Stimulated activated CD4-positive, alpha-beta T cell treated with anti-CD3 and anti-CD28 coated beads, Interleukin-4, amount 100 ng/mL, for 1 hour (primary cell): ENCODE measurements at places on chromosomes 3 and 15.

DNA sequence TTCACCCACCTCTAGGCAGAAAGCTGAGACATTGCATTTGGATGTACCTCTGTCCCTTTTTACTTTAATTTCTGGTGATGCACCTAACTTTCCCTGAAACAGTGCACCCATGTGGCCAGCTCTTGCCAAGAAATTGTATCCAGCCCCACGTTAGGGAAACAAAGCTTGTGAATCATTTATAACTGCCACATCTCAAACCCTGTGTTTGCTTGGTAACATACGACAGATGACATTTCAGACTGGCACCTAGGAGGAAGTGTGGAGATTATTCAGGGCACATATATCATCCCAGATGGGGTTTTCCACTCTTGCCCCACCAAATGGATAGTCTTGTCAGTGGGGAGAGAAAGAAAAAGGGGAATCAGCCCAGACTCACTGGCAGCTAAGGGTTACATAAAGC, 2.1 kb downstream of the CYB561D2 start:
- no peak for DNase-seq

- DNase-seq = no peak
Measured at GRCh38 chr15:78804391-78804792, 6.9 kb downstream of the ADAMTS7 start.

GRCh38 chr3:158961911-158962310, 160.1 kb downstream of the MFSD1 start:
- no peak for DNase-seq

DNA sequence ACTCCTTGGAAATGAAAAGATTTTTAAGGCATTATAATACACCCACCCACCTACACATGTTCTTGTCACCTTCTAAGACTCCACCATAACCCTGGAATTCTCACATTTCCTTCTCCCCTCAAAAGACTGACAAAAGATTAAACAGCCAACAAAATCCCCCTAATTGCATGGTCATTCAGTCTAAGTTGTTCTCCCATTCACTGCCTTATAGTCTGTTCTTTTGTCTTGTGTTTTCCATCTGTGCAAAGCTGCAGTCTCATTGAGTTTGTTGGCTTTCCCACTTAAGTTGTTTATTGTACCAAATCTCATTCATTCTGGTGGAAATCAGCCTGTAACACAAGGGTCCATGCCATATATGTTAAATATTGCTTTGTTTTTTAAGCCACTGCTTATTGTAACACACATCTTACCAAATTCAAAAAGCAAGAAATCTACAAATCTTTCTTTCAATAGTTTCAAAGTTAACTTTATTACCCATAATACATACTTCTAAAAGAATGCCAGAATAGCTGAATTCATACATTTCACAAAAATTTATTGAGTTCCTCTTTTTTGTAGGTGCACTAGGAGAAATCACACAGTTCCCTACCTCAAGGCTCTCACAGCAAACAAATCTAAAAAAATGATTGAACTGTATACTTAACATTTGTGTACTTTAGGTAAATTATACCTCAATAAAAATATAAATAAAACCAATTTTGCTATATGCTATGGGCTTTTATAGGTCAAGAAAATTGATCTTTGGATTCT, 2.4 kb upstream of the RCN2 start:
- DNase-seq = no peak

DNA sequence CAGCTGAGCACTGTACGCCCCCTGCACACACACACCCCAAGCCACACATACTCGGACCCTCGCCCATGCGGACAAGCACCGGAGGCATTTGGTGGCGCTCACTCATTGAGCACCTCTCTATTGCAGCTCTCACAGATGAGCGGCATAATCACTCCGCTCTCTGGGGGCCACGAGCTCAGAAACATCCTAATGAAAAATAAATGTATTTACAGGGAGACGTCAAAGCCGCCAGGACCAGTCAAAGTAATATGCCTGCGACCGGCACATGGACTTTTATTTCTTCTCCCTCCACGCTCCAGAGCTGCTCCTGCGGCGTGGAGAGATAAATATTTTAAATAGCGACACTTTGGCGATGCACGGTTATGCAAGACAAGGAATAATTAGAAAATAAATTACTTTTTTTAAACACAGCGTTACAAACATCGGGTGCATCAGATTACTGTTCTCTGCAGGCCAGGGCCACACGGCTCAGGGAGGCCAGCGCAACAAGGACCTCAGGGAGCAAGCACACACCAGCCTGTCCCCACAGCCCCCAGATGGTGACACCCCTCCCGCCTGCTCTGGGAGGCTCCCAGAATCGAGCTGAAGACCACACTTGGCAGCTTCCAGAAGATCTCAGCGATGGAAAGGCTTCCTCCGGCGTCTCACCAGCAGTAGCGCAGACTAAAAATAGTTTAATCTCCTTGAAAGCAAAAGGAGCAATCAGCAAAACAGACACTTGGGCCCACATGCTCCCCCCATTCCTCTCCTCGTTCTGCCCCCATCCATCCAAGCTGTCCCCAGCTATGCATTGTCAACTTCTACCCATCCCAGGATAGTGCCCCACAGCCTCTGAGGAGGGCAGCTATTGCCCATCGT, 48.0 kb downstream of the CACNA2D2 start:
- DNase-seq = no peak

GRCh38 chr3:129648391-129648790, 41.9 kb upstream of the PLXND1 start:
- DNase-seq = no peak

DNA sequence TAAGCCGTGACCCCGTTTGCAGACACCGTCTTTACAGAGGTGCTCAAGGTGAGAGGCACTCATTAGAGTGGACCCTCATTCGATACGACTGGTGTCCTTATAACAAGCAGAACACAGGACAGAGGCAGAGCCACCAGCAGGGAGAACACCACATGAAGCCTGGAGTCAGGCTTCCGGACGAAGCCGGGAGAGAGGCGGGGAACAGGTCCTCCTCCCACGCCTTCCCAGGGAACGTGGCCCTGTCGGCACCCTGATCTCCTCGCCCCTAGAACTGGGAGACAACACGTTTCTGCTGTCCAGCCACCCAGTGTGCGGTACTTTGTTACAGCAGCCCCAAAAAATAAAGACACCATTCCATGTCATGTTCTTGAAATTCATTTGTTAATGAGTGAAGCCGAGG, 33.6 kb downstream of the ZDHHC19 start:
- no peak for DNase-seq

DNA sequence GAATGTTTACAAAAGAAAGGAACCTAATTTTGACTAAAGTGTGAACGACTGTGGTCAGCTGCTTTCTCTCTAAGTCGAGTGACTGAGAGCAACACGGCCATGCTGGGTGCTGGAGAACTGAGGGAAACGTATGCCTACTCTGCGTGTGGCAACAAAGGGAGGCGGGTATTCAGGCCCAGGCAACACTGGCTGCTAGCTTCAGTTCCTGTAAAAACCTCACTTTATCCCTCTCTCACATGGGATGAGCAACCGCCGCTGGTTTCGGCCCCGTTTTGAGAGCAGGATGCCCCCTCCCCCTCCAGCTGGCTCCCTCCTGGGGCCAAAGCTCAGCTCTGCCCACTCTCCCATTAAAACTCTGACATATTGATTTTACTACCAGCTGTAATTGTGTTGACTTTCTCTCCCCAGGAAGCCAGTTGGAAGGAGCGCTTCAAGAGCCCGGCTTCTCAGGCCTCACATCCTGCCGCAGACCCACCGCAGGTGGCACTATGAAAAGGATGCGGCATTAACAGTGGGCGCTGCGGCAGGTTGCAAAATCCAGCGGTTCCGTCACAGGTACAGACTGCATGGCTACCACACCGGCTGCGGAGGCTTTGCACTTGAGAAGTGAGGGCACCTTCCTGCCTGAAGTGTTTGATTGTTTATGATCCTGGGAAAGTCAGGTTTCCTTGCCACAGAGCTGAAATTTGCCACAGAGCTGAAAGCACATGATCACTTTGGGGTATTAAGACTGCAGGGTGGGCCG, 12.7 kb downstream of the PLXND1 start:
- DNase-seq = peak; percentile 22

- DNase-seq = no peak
Measured at GRCh38 chr3:118102737-118103136, 931.9 kb downstream of the IGSF11 start.

GRCh38 chr15:42499858-42500609, 4.6 kb downstream of the SNAP23 start:
- no peak for DNase-seq

DNA sequence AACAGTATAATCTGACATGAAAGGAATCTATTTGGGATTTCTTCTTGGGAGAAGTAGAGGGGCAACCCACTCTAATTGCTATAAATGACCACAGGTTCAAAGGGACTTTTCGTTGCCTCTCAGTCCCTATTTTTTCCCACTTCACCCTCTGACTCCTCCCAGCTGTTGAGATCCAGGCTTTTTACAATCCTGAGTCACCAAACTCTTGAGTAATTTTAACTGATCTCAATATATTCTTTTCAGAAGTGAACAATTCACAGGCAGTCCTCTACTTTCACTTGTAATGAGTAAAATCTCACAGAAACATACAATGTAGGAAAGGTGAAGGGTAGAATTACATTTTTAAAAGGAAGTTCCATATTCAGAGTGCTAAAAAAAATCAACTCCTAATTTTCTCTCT, 44.6 kb downstream of the EIF4E3 start:
- DNase-seq = no peak

DNA sequence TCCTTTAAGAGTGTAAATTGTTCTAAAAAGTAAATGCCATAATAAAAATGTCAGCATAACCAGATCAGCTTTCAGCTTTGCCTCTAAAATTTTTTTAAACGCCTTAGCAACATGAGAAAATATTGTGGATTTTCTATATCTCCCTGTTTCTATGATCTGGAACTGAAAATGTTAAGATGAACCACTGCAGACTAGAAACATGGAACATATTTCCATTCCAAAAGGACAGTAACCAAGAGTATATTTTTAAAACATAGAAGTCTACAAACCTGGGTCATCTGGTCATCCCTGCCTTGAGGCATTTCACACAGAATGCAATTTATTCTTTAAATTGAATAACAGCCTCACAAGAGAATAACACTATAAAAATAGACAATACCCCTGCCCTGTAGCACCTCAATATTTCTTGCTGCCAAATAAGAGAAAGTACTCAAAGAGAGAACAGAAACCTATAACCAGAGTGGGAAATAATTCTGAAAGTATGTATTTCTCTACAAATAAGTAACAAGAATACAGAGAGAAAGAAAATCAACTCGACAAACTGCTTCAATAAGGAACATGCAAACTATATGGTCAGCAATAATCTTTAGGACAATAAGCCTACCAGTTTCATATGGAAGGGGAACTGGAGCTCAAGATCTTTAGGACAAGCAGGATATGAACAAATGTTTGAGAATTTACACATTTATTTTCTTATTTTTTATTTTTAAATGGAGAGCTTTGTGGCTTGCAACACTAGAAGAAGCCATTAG, 949.0 kb downstream of the EPHA3 start:
- DNase-seq = no peak

- no peak for DNase-seq
Measured at GRCh38 chr3:10358309-10358980, 37.5 kb upstream of the SEC13 start.

- DNase-seq = no peak
Measured at GRCh38 chr15:101071651-101072050, 152.5 kb downstream of the LRRK1 start.

GRCh38 chr3:194900854-194901522, 215.3 kb downstream of the FAM43A start:
- DNase-seq = no peak

- DNase-seq = no peak
Measured at GRCh38 chr3:139521816-139522215, 17.7 kb downstream of the RBP1 start.

- no peak for DNase-seq
Measured at GRCh38 chr3:22147161-22147560, 396.2 kb upstream of the ZNF385D start.

GRCh38 chr3:129673897-129674797, 67.7 kb upstream of the PLXND1 start:
- DNase-seq = no peak

DNA sequence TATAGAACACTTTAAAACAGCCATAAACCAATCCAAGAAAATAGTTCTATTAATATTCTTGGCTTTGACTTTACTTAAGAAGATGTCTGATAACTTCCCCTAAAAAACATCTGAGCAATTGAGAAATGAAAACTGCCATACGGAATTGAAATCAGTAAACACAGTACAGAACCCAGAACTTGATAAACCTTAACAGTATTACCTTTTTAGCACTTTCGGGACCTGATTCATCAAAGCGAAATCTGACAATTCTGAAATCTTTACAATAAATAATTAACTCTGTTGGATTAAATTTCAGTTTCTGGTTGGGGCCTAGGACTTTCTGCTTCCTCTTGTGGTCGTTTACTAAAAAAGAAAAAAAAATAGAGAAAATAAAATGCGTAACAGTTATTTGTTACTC, 17.3 kb downstream of the MTMR10 start:
- DNase-seq = no peak

GRCh38 chr3:4474683-4475490, 7.8 kb upstream of the SUMF1 start:
- no peak for DNase-seq

DNA sequence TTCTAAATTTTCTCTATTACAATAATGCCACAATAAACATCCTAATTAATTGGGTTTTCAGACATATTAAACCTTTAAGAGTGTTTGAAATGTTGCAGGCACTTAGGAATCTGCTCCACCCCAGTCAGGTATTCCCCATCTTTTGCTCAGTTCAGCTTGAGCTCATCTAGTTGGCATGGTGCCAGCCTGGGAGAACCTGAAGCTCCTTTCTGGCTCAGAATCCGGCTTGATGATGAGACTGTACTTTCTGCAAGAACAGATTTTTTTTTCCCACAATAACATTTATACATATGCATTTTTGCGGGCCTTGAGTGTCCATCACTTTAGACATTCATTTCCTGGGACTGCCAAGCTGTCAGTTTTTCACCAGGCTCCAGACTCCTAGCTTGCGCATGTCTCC, 7.7 kb upstream of the OXSR1 start:
- DNase-seq = no peak

DNA sequence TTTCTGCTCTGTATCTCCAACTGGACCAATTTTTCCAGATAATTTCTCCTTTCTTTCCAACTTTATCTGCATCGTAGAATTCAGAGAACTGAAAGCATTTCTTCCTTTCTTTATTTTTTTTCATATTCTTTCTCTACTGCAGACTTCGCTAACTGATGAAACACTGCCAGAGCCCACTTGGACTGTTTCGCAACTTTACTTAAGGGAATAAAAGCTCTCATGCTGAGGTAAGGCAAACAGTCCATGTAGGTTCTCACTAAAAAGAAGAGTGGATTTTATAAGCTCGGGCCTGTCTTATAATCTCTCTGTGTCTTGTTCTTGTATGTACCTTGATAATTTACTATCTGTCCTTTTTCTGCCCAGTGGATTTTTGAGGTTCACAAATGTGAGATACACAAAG, 163.5 kb downstream of the CNTN4 start:
- no peak for DNase-seq

GRCh38 chr3:28050885-28051284, 190.5 kb upstream of the CMC1 start:
- peak; percentile 18 for DNase-seq

GRCh38 chr3:133262333-133262732, 137.5 kb upstream of the BFSP2 start:
- DNase-seq = no peak

DNA sequence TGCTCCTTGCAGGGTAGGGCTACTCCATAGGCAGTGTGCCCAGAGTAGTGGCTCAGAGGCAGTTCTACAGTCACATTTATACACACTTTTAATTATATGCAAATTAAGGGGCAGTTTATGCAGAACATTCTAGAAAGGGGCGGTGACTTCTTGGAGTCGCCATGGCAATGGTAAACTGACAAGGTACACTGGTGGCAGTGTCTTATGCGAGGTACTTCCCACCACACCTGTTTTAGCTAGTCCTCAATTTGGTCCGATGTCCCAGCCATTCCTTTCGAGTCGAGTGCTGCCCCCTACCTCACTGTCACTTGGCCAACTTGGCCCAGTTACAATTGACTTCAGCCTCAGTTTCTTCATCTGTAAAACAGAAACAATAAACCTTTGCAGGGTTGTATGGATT, 3.8 kb upstream of the IRAK2 start:
- DNase-seq = no peak
